ENCODE measurements at places on chromosomes 1 and 21.

DNA sequence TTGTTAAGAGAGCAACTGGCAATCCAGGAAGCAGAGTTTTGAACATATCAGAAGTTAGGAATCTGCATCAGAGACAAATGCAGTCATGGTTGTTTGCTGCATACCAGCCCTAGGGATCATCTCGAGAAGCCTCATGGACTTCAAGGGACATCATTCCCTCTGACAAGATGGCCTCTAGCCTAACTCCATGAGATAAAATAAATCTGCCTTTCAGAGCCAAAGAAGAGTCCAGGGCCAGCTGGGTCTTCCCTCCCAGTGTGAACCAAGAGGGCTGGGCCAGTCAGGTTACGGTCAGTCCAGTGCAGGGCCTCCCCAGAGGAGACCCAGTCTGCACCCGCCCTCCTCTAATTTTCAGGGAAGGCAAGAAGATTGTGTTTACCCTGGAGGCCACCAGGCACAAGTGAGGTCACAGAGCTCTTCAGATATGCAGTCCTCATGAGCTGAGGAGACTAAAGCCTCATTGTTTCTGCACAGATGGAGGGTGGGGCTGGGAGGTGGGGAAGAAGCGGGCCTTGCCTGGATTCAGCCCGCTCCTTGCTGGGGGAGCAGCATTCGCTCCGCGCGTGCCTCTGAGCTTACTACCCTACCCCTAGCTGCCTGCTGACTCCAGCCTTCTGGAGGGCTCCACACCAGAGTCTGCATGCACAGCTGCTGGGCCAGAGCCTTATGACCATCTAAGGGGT, 52.8 kb downstream of the CAPN2 start:
- DNase-seq, result no peak

- DNase-seq, result peak; percentile 48
These were observed 36.6 kb upstream of the OPRD1 start for GRCh38 chr1:28775121-28775942.

DNA sequence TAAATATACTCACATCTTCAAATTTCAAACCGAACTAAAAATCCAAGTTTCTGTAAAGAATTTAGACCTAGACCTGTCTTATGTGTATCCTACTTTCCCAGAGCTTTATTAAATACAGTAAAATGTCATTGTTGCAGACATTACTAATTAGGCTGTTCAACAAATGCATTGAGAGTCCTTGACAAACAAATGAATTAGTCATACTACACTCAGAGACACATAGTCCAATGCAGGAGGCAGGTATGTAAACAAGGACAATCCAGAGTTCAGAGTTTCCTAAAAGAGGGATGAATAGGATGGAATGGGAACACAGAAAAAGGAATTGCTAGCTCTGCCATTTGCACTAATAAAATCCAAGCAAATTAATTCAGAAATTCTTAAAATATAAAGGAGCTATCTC, 1.6 kb upstream of the EGLN1 start:
- DNase-seq, result no peak

DNA sequence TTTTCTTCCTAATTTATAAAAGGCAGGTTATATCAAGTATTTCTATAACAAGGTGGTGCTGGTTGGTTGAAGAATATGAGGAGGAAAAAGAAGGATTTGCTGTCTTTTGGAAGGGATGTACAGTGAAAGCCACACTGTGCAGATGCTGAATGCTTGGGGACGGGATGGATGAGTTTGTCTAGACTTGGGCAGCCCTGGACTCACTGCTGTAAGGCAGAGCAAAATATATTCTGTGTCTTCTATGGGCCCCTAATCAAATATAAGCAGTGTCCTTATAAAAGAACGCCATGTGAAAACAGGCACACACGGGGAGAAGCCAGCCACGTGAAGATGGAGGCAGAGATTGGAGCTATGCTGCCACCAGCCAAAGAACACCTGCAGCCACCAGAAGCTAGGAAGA, 47.4 kb downstream of the PHC2 start:
- no peak for DNase-seq

DNA sequence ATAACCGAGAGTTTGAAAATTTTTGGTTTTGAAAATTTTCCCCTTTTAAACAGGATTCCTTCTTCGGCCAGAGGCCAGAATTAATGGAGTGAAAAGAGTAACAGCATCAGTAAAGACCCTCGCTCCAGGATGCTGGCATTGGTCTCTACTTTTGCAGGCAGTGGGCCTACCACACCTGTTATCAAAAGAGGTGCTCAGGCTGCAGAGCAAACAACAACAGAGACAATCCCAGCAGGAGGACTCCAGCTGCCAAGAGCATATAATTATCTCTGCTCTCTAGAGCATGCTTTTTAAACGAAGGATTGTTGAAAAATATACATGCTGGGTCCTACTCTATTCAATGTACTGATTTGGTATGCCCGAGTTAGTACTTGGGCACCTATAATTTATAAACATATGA, 1048.5 kb downstream of the PLA2G4A start:
- DNase-seq, result no peak

GRCh38 chr1:22662986-22663408, 10.0 kb downstream of the C1QB start:
- DNase-seq, result no peak

DNA sequence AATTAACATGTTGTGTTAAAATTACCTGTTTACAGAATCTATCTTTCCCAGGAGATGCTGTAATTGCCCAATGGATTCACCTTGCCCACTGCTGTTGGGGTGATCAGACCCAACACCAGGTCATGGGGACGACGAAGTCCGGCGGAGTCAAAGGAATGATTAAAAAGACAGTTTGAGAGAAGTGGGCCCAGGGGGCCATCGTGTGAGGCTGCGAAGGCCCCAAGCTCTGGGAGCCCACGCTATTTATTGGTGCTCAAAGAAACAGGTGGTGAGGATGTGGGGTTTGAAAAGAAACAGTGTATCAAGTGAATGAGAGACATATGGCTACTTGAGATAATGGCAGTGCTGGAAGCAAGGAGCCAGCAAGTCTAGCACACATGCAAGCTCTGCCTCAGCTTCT, 16.3 kb upstream of the L1TD1 start:
- DNase-seq, result no peak

GRCh38 chr1:76871355-76871974, 4.2 kb downstream of the ST6GALNAC5 start:
- DNase-seq, result no peak

DNA sequence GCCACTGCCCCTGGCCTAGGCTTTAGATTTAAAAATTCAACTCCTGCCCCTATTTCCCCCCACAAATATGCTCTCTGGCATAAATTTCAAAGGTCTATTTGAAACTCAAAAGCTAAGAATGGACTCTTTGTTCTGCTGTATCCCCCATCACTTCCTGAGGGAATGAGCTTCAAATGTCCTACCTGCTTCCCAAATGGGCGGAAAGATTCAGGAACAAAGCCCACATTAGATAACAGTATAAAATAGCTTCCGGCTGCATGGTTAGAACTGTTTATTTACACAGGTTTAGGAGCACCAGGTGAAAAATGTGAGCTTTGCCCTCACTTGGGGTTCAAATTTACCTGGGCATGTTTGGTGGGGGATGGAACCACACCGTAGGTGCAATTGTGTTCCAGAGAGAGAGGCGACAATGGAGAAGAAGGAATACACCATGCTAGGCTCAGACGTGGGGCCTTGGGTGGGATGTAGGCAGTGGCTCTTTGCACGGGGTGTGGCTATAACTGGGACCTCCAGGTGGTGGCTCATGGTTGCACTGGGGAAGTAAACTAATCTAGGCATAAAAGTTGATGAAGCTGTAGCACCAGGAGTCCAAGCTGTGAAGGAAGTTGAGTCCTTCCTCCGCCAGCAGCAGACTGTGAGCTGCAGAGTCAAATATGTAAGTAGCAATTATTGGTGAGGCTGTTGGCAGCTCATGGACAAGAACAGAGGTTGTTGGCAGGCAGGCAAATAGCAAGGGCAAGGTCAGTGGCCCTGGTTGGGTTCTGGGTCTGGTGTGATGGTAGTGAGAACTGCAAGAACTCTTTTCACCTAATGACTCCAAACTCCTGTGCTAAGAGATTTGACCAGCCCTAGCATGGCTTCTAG, 41.5 kb upstream of the SRSF10 start:
- no peak for DNase-seq

DNA sequence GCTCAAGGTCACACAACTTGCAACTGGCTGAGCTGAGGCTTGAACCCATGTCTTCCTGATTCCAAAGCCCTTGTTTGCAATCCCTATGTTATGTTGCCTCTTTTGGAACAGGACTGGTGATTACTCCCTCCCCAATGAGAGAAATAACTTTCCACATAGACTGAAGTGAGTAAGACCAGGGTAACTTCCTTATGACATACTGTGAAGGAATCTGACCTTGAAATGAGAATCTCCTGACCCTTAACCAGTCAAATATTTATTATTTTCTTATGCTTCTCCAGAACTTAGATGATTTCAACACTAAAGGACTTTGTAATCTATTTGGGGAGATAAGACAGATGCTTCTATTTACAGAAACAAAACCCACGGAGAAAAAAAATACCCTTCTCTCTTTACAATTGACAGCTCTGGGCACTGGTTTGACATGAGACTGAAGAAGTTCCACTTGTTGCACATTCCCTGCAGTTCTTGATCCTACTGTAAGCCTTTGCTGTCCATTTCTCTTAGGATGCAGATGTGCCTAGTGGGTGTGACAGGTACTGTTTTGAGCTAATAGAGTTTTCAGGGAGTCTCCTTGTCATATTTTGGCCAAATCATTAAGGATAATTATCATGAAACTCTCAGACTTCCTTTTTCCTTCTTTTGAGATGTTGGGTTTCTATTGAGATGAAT, 3.9 kb upstream of the RPTN start:
- DNase-seq, result no peak

DNA sequence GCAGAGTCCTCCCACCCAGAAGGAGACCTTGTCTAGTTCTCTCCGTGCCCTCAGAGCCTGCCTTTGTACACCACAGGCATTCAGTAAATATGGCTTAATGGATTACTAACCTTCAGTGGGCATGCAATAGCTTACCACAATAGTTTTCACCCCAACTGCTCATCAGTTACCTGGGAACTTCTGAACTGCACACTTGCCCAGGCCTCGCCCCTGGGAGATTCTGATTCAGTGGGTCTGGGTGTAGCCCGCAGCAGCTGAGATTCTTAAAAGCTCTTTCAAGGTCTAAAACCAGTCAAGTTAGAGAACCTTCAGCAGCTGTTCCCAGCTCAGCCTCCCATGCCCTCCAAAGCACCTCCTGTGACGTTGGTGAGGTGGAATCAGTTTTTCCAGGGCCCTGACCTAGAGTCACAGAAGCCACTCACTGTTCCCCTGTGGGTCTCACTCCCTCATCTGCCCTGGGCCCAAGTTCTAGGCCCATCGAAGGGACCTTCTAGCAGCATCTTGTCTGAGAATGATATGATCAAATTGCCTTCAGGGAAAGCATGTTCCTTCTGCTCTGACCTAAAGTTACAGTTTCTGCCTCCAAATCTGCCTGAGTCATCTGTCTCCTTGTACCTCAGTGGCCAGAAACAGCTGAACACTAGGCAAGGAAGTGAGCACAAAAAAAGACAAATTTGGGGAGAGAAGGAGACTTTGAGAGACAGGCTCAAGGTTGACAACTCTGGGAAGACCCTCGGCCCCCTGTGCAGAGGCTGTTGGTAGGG, 10.8 kb downstream of the ASAP3 start:
- no peak for DNase-seq

DNA sequence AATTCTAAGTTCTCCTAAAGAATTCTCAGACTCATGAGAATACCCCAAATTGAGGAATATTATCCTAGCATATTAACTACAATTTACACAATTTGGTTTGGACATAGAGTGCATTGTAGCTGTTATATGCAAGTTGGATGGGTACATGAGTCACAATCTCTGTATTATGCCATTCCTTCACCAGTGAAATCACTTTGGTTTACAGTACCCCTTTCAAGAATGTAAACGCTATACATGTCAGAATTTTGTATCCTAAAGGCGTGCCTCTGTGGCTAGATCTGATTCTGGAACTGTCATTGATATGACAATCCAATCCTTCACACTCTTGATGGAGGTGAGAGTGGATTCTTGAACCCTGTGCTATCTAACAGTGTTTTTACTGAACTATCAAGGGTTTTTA, 6.7 kb upstream of the IL10RB start:
- DNase-seq, result no peak

GRCh38 chr1:54335011-54335754, 71.0 kb downstream of the SSBP3 start:
- no peak for DNase-seq

GRCh38 chr1:174569240-174569639, 121.5 kb downstream of the GPR52 start:
- no peak for DNase-seq

GRCh38 chr1:178055779-178056471, 38.0 kb upstream of the RASAL2 start:
- no peak for DNase-seq

GRCh38 chr1:117930173-117930447, 571 bp downstream of the WDR3 start:
- no peak for DNase-seq

GRCh38 chr1:111412839-111413238, 14.7 kb downstream of the OVGP1 start:
- DNase-seq, result no peak

GRCh38 chr1:8874230-8875201, 4.0 kb downstream of the ENO1 start:
- DNase-seq, result no peak

DNA sequence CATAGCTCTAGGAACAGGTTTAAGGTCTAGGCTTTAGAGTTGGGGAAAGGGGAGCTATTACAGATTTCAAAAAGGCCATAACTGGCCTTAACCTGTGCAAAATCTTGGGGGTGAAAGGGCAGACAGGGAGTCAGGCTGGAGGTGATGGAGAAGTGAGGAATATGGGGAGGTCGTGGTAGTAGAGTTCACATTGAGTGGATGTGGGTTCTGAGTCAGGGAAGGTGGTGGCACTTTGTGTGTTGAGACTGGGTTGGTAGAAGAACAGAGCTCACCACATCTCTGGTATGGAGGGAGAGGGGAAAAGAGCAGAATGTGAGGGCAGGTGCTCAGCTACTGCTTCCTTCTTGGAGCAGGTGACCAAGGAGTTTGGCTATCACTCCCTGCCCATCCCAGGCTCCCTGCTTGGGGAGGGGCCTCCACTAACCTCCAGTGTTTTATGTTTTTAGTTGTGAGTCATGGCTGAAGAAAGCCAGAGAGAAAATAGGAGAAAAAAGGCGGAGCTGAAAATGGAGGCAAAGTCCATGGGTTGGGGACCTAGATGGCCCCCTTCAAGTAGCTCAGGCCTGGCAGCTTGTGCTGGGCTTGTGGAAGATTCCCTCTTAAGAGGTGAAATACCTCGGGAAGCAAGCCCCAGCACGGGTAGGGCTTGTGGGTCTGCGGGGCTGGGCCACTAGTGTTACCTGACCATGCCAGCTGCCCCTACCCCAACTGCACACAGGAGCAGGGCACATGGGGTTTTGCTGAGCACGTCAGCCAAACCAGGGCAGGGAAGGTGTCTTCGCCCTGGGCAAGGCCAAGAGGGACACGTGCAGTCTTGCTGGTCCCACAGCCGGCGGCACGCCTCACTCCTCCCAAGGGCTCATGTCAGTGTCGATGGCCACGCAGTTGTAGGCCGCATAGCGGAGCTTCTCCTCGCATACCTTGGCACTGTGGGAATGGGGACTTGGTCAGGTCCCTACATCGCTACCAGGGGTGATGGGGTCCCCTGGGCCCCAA, 8.2 kb downstream of the HECTD3 start:
- DNase-seq, result no peak

DNA sequence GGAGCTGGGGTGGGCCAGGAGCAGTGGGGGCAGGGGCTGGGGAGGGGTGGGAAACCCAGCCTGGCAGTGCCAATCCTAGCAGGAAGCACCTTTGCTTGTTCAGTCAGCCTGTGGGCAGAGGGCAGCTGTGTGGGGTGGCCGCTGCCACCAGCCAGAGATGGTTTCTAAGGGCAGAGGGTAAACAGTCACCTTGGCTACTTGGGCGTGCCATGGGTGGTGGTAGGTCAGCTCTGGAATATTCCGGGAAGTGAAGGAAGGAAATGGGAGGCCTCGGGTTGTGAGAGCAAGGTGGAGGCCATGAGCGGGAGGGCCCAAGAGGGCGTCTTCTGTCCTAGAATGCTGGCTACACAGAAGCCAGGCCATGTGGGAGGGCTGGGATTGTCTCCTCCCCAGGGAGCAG, 20.7 kb upstream of the WNT4 start:
- no peak for DNase-seq

Measured in frontal cortex (tissue), 4 donors.